Mesenchymal stem cell (in vitro differentiated cells and primary cell): ENCODE measurements at places on chromosomes 4 and X.
A peak's percentile ranks its signal among the peaks of the same experiment; 100 is the strongest.

- DNase-seq, result no peak
These were observed 42.4 kb upstream of the TMPRSS11B start for GRCh38 chr4:68287704-68288392.

- peak; percentile 70 for DNase-seq
These were observed 53.6 kb upstream of the SETD7 start for GRCh38 chr4:139609647-139610046.

GRCh38 chr4:8267077-8267476 lies 2.5 kb upstream of the HTRA3 start:
- peak; percentile 67 for DNase-seq

DNA sequence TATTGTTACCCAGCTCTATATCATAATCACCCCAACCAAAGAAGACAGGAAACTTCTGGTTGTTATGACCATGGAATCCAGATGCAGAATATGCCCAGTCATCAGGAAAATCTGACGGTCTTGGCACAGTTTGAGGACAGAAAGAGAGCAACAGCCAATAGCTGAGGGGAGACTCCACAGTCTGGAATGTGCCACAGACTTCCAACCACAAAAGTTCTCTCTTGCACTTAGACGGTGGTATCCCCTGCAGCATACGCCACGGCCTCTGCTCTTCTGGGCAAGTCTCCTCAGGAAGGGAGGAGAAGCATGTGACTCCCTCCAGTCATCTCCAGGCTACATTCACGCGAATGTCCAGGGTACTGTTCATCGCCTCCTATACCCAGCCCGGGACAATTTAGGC lies 18.4 kb downstream of the ZNF827 start:
- peak; percentile 57 for DNase-seq

GRCh38 chr4:16293210-16293838 lies 67.1 kb upstream of the TAPT1 start:
- no peak for DNase-seq

DNA sequence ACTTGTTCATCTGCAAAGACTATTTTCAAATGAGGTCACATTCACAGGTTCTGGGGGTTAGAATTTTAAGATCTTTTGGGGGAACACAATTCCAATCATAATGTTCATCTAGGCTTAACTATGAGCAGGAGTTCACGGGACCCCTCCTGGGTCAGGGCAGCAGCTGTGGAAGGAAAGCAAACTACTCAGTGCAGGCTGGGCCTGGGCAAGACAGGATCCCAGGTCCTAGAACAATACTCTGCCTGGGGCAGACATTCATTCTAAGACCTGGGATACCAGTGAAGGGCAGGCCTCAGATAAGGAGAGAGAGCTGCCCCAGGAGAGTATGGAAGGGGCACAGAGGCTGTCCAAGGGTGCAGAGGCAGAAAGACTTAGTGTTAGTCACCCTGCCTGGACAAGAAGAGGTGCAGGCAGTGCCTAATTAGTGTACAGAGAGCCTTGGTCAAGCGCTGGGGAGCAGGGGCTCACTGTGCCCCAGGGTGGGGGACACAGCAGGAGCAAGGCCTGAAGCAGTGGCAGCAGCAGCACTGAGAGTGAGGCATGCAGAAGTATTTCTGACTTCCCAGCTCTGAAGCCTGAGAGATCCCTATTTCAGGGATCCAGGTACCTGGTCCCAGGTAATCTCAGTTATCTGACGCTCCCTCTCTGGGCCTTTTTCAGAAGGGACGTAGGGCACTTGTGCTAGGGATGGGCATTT lies 123.0 kb upstream of the MAMLD1 start:
- DNase-seq, result no peak

DNA sequence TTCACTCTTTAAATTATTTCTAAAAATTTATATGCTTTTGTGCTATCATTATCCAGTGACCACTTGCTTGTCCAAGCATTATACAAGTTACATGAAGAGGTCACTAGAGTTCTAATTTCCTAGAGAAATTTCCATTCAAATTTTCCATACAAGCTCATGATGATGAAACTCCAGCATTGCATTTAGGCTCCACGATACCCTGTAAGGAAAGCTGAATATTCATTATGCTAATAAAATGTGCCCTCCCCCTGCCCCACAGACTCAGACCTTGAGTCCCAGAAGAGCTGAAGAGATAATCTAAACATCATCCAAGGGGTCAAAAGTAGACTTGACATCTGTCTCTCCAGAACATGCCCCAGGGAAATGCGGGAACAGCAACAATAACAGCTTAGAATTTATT lies 19.6 kb upstream of the FAM156A start:
- DNase-seq, result peak; percentile 24

- no peak for DNase-seq
These were observed 22.8 kb upstream of the MUC7 start for GRCh38 chr4:70449220-70449619.

DNA sequence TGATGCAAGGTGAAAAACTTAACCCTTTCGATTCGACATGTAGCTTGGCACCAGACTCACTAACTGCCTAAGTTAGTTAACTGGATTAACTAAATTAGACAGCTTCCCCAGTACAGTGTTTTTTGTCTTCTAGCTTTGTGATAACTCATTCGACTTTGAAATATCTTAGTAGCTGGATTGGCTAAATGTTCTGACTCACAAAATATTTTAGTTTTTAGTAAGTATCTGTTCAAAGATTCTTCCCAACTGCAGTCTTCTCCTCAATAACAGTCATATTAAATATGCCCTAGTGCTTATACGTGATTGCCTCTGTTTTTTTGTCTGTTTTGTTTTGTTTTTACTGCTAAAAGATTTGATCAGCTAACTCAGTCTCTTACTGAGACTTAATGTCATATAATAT lies 102.9 kb downstream of the KCNIP4 start:
- no peak for DNase-seq

DNA sequence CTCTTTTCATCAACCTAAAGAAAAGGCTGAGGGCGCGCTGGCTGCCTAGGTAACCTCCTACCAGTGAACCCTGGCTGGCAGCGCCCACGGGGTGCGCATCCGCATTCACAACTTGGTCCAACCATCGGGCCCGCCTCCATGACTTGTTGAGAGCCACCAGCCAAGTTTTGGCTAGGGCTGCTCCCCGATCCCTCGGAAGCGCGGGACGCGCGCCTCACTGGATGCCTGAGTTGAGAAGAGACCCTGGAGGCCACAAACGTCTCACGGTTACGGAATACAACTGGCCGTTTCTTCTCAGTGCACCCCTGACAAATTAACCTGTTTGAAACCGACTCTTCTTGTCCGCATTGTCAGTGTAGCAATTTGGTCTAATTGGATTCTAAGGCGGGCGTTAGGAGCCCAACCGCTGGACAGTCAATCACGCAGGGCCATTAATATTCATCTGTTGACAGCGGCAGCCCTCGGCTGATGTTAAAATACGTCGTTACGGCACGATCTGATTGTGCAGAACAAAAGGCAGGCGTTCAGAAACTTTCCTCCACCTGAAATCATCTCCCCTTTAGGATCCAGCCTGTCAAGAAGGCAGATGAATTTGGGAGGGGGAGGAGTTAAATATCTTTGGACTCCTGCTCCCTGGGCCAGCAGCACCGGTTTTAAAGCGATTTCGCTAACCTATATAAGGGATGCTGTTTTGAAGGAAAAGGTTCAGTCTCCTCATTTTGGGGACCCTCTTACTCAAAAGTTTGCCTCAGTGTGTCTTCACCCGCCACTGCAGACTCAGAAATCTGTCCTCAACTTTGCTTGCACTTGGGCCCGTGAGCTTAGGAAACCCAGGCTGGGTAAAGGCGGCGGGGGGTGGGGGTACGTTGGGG lies 1.2 kb downstream of the GPC3 start:
- no peak for DNase-seq

- no peak for DNase-seq
These were observed 6.4 kb upstream of the PROM1 start for GRCh38 chr4:16090096-16090705.

- DNase-seq, result peak; percentile 91
These were observed 22.2 kb downstream of the CENPC start for GRCh38 chr4:67522851-67523671.

DNA sequence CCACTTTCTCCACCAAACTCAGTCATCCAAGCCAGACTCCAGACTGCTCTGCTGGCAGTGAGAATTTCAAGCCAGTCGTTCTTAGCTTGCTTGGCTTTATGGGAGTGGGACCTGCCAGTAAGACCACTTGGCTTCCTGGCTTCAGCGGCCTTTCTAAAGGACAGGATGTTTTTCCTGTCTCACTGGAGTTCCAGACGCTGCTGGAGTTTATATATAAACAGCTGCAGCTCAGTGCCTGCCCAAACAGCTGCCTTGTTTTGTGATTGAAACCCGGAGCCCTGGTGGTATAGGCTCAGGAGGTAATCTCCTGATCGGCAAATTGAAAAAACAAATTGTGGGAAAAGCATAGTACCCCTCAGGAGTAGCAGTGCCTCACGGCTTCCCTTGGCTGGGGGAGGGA lies 1165.8 kb upstream of the ADGRL3 start:
- no peak for DNase-seq

DNA sequence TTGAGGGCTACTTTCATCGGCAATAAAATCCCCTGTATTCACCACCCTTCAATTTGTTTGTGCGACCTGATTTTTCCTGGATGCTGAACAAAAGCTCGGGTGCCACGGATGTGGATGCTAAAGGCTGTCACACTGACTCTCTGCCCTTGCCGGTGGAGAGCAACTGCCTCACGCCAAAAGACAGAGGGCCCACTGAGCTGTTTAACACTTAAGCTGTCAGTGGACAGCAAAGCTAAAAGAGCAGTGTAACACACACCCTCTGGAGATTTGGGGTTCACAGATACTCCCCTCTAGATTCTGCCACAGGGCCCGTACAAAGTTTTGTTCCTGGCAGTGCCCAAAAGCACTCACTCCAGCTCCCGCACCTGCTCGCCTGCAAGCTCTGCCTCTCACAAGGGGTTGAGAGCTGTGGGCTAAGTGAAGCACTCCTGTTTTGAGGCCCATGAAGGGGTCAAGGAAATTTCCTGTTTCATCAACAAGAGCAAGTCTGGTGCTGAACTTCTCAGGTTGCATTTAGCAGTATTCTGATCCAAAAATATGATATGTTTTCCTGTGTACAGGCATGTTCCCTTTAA lies 1571.9 kb downstream of the ADGRL3 start:
- no peak for DNase-seq

- no peak for DNase-seq
These were observed 381.9 kb downstream of the PRDM5 start for GRCh38 chr4:120540625-120541024.

DNA sequence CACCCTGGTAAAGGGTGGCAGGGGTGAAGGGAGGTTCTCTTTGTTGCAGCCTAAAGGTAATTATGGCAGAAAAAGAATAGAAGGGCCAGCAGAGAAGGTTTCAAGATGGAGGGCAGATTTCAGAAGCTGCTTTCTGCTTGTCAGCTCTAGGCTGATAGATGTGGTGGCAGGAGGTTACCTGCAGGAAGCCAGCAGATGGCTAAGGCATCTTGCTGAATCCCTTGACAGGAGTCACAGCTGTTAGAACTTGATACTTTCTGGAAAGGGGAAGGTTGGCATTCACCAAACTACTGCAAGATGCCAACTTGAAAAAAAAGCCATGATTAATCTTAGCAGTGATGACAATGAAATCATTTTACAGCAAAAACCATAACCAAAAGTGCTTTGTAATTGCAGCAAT lies 69.5 kb upstream of the CBLL2 start:
- DNase-seq, result no peak

- peak; percentile 81 for DNase-seq
These were observed 57.0 kb upstream of the GRPEL1 start for GRCh38 chr4:7124689-7125442.

GRCh38 chr4:123042095-123042494 lies 119.7 kb upstream of the NUDT6 start:
- no peak for DNase-seq

- no peak for DNase-seq
These were observed 83.8 kb downstream of the FAM53A start for GRCh38 chr4:1600211-1600780.

DNA sequence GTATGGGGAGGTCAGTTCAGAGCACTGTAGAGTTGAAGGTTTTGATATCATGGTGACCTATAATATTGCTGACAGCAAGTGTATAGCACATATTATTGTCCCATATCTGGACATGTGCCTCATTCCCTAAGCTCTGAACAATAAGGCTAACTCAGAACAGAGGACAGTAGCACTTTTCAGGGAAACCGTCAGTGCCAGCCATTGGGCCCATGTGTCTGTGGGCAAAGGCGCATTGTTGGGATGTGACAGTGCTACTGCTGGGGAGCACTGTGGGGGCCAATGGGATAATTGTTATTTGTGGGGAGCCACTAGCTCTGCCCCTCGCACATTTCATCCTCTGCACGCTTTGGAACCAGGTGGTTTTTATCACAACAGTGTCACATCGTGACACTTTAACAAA lies 136.2 kb downstream of the ELOVL6 start:
- no peak for DNase-seq

- DNase-seq, result no peak
These were observed 71.9 kb downstream of the WDFY3 start for GRCh38 chr4:84894621-84895020.

GRCh38 chrX:108270280-108270679 lies 167.9 kb downstream of the COL4A6 start:
- peak; percentile 7 for DNase-seq

DNA sequence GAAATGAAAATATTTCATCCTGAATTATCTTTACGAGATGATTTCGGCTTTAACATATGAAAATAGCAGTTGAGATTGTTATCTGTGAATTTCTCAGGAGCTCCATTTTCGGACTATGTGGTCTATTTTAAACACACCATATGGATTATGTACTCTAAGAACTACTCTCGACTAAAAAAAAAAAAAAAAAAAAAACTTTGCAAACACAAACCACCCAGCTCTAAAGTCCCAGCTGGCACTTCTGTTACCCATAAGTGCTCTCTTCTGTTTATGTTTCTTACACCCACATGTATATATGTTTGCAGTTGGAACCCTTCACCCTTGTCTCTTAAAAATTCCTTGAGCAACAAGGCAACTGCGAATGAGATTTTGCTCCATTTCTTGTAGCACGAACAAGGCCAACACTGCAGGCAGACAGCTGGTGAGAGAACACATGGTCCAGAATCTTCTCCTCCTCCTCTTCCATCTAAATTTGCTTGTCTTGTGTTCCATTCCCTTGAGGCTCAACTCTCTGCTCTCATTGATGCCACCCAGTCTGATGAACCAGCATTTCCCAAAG lies 172.7 kb upstream of the HCCS start:
- peak; percentile 12 for DNase-seq

- peak; percentile 0 for DNase-seq
These were observed 76.0 kb downstream of the SPIN4 start for GRCh38 chrX:63275127-63275526.

- peak; percentile 83 for DNase-seq
These were observed at the start of gene HSD17B10 for GRCh38 chrX:53433651-53434639. Gene HSD17B10, minus strand, starts transcription at chrX:53434370. Its CDS starts 25 bp downstream, at chrX:53434345.

DNA sequence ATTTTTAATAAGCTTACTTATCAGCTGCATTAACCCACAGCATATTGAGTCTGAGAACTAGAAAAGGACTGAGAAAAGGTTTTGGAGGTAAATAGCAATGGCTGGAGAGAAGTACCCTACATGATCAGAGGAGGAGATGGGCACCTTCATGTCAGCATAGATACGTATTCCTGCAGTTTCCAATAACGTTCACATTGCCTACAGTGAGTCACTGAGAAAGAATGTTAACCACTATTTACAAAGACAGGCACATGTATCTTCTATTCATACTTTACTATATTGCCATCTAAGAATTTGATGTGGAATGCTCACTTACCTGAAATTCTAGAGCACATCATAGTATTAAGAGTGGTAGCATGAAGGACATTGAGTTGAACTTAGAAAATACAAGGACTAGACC lies 92.5 kb downstream of the TLL1 start:
- DNase-seq, result no peak
